ENCODE measurements at places on chromosomes 7 and 10. TPM values are rescaled to one million over a fixed set of nuclear protein-coding genes. Genes with fewer than 3 reads are reported as not detected.

SLC16A9 gene
- 3.1 TPM for total RNA-seq

GJD4 gene
- total RNA-seq = 2.1 TPM

ABCA13 gene
- 0.52 TPM for total RNA-seq

DLG5 gene
- 14.1 TPM for total RNA-seq

HMX3 gene
- total RNA-seq = not detected

SPDYE2 gene
- not detected for total RNA-seq

RELN gene
- 14.1 TPM for total RNA-seq

CYP2C8 gene
- not detected for total RNA-seq

DYNC1I1 gene
- total RNA-seq = 1.6 TPM

MRLN gene
- total RNA-seq = 156 TPM

SLC18A3 gene
- not detected for total RNA-seq

GBX1 gene
- not detected for total RNA-seq

GFRA1 gene
- total RNA-seq = 24.0 TPM

TBX20 gene
- 1.0 TPM for total RNA-seq

KNDC1 gene
- 0.52 TPM for total RNA-seq

SPDYE1 gene
- not detected for total RNA-seq
